ENCODE measurements at places on chromosomes 11 and 22. TPM values are rescaled to one million over a fixed set of nuclear protein-coding genes. Genes with fewer than 3 reads are reported as not detected.

PANX2 gene
- 0.10 TPM for total RNA-seq

DNA sequence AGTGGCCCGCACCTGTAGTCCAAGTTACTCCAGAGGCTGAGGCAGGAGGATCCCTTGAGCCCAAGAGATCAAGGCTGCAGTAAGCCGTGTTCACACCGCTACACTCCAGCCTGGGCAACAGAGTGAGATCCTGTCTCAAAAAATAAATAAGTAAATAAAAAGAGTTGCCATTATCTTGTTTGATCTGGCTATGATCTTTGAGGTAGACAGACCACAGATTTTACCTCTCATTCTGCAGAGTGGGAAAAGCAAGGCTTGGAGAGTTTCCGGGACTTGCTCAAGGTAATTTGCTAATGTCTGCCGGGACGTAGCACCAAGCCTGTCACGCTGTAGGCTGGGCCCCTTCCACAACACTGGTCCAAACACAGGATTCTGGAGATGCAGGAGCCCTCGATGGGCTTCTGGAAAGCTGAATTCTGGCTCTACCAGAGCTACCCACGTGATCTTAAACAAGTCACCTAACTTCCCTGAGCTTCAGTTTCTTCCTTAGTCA is 6.8 kb downstream of the GRAP2 start:
- H3K27me3 ChIP-seq = no peaks in the 10 kb centered on the region
- peak; percentile 39 for DNase-seq
- peaks cover 69% of the 10 kb centered on the region for H3K36me3 ChIP-seq
- H3K4me1 ChIP-seq = peaks cover 74% of the 10 kb centered on the region

DNA sequence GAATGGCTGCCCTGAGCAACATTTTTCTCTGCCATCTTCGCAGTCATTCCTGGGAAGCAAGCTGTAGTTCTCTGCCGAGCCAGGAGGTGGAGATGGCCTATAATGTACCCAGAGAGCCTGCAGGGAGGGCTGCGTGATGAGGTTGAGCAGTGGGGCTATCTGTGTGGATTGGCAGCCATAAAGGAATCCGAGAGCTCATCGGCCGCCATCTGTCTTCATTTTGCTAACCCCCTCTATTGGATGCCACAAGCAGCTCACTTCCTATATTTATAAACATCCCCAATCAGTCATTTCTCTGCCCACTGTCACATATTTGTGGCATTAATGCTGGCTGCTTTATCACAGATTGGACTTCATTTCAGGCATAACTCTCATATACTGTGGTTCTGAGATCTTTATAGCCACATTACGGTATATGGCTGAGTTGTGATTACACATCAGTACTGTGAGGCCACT is 209.5 kb downstream of the NTM start:
- H3K27ac ChIP-seq = no peak overlapping the region
- no peak for DNase-seq
- H3K4me3 ChIP-seq = no peak overlapping the region

DNA sequence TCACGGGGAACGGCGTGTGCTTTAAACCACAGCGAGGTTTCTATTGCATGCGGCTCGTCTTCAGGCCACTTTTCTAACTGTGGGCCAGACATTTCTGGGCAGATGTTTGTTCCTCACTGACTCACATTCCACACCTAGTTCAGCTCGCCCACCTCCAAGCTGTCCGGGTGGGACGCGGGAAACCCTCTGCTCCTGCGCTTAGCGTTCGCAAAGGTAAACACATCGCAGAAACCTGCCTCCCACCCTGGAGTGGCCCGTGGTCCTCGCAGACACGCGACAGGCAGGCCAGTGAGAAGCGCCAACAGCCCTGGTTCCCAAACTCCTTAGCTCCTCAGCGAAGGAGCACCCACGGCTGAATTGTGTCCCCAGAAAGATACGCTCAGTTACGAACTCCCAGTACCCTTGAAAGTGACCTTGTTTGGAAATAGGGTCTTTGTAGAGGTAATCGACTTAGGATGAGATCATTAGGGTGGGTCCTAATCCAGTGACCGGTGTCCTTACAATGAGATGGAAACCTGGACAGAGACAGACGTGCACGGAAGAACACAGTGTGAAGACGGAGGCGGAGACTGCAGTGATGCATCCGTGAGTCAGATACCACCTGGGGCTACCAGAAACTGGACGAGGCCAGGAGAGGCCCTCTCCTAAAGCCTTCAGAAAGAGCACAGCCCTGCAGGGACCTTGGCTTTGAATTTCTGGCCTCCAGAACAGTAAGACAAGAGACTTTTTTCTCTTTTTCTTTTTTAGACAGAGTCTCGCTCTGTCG is 82.7 kb downstream of the CELSR1 start:
- no peaks in the 10 kb centered on the region for H3K36me3 ChIP-seq
- no peaks in the 10 kb centered on the region for H3K27me3 ChIP-seq
- H3K4me3 ChIP-seq = no peak overlapping the region
- no peaks in the 10 kb centered on the region for H3K4me1 ChIP-seq

ADORA2A gene
- 25.3 TPM for total RNA-seq

DNA sequence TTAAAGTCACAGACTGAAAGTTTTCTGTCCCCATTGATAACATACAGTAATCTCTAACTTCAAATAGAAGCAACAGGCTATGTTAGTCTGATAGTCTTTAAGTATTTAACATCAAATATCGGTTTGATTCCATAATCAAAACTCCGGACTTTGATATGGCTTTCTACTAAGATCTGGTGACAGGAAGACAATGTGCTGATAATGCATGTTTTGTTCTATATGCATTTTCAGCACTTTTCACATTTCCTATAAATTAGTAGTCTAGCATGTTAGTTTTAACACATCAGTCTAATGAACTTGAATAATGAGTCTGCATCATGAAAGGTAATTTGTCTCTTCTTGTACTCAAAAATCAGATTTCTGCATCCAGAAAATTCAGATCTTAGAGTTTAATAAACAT is 252.7 kb downstream of the SBF2 start:
- DNase-seq = no peak
- H3K4me3 ChIP-seq = no peak overlapping the region
- no peaks in the 10 kb centered on the region for H3K27me3 ChIP-seq
- H3K36me3 ChIP-seq = peaks cover 2% of the 10 kb centered on the region
- no peaks in the 10 kb centered on the region for H3K4me1 ChIP-seq

GRCh38 chr22:49933236-49934159 is 15.1 kb downstream of the CRELD2 start:
- no peak for DNase-seq
- peak overlapping the region; percentile 63 for H3K4me3 ChIP-seq
- H3K4me1 ChIP-seq = peaks cover 43% of the 10 kb centered on the region
- H3K36me3 ChIP-seq = peaks cover 3% of the 10 kb centered on the region
- peak overlapping the region; percentile 83 for H3K27ac ChIP-seq
